NAMALWA (cell line): ENCODE measurements at places on chromosomes 2 and 18.
A peak's percentile ranks its signal among the peaks of the same experiment; 100 is the strongest.

DNA sequence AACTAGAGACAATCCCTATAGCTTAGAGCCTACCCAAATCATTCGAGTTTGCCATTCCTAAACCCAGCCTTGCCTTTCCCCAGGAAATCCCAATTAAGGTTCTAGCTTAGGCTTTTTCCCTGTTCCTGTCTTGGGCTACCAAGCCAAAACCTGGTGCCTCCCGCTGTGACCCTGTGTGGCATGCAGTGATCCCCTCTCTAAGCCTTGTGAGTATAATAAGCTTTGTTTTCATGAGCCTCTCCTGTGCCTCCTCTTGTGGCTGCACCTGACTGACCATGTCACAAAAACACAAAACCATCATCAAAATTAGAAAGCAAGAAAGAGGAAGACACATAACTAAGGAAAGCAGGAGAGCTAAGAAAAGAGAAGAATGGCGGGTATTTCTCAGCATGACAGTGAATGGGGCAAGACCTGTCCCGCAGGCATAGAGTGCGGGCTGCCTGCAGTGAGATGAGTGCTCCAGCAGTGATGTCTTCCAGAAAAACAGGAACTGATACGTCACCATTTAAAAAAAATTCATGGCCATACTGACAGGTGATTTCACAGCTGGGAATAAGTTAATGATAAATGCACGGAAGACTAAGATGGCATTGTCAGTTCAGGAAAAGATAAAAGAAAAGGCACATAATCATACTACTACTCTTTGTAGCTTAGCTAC, 9.2 kb upstream of the PAIP2B start:
- DNase-seq, result peak; percentile 7

DNA sequence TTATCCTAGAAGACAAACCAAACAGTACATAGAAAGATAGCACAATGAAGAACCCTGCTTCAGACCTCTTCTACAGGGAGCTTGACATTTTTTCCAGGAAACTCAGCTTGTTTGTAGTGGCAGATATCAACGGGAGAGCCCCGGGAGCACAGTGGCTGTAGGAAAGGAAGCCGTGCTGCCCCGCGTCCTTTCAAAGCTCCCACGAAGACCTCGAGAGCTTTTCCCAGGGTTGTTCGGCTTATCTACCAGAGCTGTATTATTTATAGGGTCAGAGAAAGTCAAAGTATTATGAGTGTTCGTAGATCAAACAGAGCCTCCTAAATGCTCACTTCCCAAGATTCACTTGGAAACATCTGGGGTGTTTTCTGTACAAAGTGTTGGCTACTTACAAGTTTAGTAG, 167.1 kb upstream of the COPS8 start:
- no peak for DNase-seq

- peak; percentile 61 for DNase-seq
Measured at GRCh38 chr2:174595891-174596397, 1.7 kb downstream of the WIPF1 start.

GRCh38 chr18:20997371-20997770, 114.2 kb downstream of the ROCK1 start:
- no peak for DNase-seq

DNA sequence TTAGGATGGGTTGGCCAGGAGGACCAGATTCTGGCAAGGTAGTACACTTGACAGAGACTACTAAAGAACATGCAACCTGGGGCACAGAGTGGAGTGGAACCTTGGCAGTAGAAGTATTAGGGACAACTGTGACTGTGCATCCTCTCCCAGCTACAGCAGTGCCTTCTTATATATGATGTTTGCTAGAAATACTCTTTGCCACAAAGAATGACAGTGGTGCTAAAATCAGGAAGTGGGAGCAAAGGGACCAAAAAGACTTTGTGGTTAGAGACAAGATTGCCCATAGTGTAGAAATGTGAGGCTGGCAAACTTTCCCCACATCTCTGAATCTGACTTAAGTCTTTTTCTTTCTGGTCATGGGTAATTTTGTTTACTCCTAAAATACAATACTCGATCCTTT, 9.4 kb upstream of the SLC38A11 start:
- no peak for DNase-seq

GRCh38 chr2:9914384-9915065, 37.0 kb upstream of the GRHL1 start:
- DNase-seq, result no peak

GRCh38 chr18:11251229-11251890, 102.0 kb upstream of the PIEZO2 start:
- no peak for DNase-seq

- no peak for DNase-seq
Measured at GRCh38 chr18:45066886-45067285, 386.2 kb downstream of the SETBP1 start.

GRCh38 chr2:58156780-58157179, 84.3 kb downstream of the FANCL start:
- DNase-seq, result no peak

DNA sequence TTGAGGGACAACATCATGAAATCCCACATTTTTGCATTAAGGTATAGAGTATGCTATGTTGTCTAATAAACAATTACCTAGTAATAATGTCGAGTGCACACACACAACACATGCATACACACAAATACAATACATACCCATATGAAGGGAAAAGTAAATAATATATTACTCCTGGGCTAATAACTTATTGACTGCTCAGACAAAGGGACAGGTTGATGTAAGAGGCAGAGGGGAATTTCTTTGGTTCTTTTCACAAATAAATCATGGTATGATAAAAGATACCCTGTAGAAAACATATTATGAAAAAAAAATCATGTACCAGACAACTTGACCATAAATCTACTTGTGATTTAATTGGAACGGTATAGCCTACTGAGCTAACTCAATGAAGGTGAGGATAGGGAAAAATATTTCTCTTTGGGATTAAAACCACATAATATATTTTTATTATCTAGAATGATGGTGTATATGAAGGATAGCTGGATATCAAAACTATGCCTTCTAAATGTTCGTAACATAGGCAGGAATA, 398.7 kb upstream of the LRRTM4 start:
- DNase-seq, result no peak

- no peak for DNase-seq
Measured at GRCh38 chr2:197884252-197884651, 79.9 kb downstream of the PLCL1 start.

DNA sequence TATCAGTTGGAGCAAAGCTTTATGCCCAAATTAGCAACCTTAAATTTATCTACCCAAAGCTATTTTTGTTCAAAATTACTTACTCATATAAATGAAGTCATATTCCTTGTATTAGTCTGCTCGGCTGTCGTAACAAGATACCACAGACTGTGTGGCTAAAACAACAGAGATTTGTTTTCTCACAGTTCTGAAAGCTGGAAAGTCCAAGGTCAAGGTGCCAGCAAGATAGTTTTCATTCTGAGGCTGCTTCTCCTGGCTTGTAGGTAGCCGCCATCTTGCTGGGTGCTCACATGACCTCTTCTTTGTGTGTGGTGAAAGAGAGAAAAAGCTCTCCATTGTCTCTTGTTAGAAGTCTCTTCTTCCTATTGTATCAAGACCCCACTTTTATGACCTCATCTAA, 15.7 kb upstream of the DPP10 start:
- no peak for DNase-seq

- DNase-seq, result peak; percentile 59
Measured at GRCh38 chr2:63053889-63054602, 3.4 kb downstream of the OTX1 start.
